Activated naive CD4-positive, alpha-beta T cell treated with Interleukin-2 at 50 U/mL for 16 hours (primary cell): ENCODE measurements at places on chromosomes 11 and 22.

DNA sequence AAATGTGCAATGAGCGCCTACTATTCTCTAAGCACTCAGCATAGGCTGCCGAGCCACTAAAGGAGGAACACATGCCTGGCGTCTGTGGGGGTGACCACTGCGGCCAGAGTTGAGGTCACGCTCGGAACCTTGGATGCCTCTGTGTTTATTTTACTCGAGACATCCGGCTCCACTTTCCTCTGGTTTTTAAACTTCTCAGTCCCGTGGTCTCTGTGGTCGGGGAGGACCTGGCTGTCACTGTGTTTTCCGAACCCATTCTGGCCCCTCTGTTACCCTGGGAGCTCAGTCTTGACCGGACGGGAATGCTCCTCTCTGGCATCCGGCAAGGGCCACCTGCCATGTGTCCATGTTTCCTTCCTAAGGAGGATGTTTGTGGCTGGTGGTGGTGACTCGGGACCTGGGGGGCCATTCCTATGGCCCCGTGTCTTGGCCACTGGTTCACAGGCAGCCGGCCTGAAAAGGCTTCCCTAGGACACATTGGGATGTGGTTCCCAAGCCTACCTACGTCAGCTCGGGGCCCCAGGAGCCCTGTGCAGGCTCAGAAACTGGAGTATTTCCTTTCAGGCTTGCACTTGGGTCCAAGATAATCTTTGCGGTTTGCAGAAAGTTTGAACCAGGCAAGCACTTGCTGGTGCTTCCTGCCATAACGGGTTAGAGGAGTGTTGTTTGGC is 46.7 kb upstream of the PARVG start:
- DNase-seq = no peak

- DNase-seq = no peak
Measured at GRCh38 chr11:64516226-64516625, 74.8 kb upstream of the SLC22A12 start.

- DNase-seq = no peak
Measured at GRCh38 chr11:86072211-86072610, 3.3 kb upstream of the PICALM start.

DNA sequence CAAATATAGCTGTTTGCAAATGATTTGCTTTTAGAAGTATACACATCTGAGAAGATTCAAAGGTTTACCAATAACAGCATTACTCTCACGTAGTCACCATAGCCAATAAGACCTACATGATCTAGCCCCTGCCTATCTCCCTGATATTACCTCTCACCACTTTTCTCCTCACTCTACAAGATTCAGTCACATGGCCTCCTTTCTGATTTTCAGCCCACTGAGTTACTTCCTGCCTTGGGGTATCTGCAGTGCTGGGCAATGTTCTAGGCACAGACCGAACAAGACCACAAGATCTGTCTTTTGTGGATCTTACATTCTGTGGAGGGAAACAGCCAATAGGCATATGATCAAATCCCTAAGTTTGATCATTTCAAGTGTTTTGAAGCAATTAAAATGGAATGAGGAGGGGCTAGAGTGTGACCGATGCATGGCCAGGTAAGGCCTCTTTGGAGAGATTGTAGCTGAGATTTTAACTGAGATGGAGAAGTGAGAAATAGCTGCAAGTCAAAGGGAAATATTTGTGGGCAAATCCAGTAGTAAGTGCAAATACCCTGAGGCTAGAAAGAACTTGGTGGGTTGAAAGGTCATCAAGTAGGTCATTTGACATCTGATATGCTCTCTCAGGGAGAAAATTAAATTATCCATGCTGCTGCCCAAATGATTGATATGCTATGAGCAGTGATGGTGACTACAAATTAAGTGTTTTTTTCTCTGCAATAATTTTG is 43.1 kb downstream of the ARL14EP start:
- DNase-seq = no peak

- no peak for DNase-seq
Measured at GRCh38 chr11:93082900-93083299, 113.4 kb downstream of the MTNR1B start.

- DNase-seq = no peak
Measured at GRCh38 chr22:47345025-47345424, 582.6 kb downstream of the TBC1D22A start.

DNA sequence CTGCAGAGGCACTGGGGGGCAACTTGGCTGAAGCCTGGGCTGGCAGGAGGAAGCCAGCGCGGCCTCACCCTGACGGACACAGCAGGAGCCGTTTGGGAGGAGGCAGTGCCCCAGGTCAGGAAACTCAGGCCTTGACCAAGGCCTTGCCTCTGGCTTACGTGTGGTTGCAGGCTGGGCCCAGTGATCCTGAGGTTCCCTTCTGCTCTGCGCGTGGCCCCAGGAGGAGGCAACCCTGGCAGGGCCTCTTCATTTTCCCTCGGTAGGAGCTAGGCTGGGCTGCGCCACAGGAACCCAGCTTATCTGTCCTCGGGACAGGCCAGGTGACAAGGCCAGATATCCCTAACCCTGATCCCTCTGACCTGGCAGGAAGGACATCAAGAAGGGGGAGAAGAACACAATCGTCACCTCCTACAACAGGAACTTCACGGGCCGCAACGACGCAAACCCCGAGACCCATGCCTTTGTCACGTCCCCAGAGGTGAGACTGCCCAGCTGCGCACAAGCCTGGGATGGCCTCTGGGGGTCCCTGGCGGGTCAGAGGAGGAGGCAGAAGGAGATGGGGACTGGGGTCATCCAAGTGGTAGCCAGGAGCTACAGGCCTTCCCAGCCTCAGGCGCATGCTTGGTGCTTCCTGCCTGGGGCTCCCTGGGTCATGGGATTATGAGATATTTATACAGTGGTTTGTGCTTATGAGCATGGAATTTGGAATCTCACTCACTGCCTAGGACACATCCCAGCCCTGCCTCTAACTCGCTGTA is 20.6 kb downstream of the POLR3H start:
- DNase-seq = no peak

- DNase-seq = peak; percentile 78
Measured at GRCh38 chr11:66069715-66070603, at the start of gene PACS1. Gene PACS1 (plus strand): TSS chr11:66070272. CDS start chr11:66070487, 215 bp downstream.

GRCh38 chr11:70557742-70558485 is 159.6 kb downstream of the CTTN start:
- no peak for DNase-seq

DNA sequence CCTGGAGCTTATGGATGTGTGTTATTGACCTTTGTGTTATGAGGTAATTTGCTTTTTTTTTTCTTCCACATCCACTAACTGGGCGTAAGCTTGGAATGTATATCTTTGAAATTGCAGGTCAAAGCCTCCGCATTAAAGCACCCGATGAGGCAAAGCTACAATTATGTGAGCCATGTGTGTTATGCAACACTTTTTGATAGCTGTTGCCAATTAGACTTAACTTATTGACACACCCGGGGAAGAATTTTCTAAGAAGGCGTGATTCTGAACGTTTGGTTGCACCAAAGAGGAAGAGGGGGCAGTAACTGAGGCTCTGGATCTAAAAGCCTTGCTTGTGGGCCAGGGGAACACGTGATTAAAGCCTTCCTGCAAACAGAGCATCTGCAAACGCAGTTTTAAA is 610 bp upstream of the TEX12 start:
- no peak for DNase-seq

DNA sequence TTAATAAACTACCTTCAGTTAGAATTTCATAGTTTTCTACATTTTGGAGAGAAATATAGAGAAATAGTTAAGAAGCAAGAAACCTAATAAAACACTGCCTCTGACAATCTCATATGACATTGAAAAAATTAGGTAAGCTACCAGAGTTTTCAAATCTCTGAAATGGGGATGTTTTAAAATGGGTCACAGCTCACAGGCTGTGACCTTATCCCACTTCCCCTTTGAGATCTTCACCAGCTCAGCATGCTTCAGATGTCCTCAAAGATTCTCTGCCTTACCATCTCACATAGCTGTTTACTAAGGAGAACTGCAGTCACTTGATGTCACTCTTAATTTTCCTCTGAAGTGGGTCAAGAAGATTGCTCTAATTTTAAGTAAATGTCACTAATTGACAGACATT is 717.8 kb downstream of the JRKL start:
- DNase-seq = no peak

DNA sequence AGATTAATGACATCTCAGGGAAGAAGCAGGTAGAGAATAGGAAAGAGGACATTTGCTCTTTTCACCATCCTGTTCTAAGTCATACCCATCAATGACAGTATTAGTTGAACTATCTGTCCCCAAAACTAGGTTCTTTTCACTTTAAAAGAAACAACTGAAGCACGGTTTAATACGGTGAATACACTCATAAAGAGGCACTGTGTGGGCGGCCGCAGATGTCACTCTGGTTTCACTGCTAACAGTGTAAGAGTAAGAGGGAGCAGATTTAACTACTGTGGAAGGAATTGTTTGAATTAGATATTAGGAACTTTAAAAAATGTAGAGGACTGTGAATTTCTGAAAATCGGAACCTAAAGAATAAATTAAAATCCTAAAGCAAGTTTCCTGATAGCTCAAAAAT is 49.5 kb downstream of the VSIG10L2 start:
- peak; percentile 40 for DNase-seq

DNA sequence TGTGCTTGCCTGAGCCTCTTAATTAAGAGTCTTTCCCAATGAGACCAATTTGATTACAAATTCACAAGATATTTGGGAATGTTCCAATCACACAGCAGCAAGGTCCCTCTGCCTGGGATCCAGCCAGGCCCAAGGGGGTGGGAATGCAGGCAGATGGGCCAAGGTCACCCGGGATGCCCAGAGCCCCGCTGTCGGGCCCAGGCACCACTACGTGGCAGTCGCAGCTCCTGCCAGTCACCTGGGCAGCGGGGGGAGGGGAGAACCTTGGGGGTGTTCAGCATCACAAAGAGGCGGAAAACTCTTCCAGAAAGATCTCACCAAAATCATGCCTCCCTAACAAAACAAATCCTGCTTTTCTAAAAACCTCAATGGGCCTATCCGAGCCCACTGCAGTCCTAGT is 30.9 kb downstream of the PPM1F start:
- DNase-seq = no peak

GRCh38 chr22:27892811-27893210 is 26.2 kb downstream of the PITPNB start:
- no peak for DNase-seq
